AG09309 (cell line): ENCODE measurements at places on chromosomes 5 and 9.

GRCh38 chr5:23208959-23209431 is 298.4 kb upstream of the PRDM9 start:
- DNase-seq = no peak

DNA sequence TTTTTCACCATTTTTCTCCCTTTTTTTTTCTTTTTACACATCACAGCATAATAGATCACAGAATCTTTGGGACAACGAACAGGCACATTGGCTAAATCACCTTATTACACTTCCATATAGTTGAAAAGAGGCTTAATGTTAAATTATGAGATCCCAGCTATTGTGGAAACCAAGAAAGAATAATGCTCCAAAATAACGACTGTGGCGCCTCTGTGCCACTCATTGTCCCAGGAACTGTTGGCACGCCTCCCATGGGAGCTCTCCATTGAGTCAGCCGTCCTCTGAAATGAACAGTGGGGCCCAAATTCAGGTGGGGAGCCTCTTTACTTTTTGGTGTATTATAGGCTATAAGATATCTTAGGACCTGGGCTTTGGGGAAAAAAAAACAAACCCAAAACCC is 82.2 kb upstream of the NFIB start:
- DNase-seq = no peak

DNA sequence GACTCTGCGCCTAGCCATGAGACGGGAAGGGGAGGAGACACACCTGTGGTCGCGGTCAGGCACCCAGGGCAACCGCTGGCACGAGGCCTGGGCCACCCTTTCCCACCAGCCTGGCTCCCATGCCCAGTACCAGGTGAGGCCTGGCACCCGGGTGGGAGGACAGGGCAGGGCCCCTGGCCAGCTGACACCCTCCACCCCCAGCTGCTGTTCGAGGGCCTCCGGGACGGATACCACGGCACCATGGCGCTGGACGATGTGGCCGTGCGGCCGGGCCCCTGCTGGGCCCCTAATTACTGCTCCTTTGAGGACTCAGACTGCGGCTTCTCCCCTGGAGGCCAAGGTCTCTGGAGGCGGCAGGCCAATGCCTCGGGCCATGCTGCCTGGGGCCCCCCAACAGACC is 5.0 kb downstream of the MAMDC4 start:
- no peak for DNase-seq

DNA sequence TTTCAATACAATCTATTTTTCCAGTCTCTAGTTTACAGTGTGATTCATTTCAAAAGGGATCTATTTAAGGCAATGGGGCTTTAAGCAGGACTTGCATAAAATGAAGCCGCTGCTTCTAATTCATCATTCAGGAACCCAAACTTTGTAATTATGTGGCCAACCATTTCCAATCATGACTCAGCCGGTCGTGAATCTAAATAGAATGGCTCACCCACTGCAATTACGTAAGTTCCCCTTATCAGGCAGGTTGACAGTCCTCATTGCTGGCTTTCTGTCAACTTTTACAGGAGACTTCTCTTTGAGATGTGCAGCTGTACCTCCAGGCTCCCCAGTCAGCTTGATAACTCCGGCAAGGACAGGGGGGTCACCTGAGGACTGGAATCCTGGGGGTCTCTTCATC is 152.8 kb upstream of the DAP start:
- peak; percentile 86 for DNase-seq

DNA sequence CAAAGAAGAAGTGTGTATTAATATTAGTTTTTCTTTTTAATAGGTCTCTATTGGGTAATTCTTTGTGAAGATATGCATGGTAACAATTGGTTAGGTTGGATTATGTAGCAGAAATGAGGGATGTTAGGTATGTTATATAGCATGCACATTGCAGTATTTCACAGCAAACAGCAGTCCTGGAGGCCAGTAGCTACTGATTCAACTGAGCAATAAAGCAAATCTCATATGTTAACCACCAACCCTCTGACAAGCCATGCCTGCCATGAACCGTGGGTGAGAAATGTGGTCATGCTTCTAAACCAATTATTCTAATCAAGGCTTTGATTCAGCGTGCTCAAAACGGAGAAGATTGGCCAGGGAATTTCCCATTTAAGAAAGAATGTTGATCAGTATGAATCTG is 313.0 kb upstream of the CDH6 start:
- no peak for DNase-seq

- no peak for DNase-seq
Measured at GRCh38 chr5:9500193-9500592, 45.7 kb downstream of the SEMA5A start.

DNA sequence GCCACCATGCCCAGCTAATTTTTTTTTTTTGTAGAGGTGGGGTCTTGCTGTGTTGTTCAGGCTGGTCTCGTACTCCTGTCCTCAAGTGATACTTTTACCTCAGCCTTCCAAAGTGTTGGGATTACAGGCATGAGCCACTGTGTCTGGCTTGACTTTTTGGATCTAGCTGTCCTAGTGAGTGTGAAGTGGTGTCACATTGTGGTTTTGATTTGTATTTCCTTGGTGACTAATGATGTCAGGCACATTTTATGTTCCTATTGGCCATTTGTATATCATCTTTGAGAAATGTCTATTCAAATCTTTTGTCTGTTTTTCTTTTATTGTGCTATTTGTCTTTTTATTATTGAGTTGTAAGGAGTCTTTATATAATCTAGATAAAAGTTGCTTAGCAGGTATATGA is 53.5 kb upstream of the MCCC2 start:
- no peak for DNase-seq

DNA sequence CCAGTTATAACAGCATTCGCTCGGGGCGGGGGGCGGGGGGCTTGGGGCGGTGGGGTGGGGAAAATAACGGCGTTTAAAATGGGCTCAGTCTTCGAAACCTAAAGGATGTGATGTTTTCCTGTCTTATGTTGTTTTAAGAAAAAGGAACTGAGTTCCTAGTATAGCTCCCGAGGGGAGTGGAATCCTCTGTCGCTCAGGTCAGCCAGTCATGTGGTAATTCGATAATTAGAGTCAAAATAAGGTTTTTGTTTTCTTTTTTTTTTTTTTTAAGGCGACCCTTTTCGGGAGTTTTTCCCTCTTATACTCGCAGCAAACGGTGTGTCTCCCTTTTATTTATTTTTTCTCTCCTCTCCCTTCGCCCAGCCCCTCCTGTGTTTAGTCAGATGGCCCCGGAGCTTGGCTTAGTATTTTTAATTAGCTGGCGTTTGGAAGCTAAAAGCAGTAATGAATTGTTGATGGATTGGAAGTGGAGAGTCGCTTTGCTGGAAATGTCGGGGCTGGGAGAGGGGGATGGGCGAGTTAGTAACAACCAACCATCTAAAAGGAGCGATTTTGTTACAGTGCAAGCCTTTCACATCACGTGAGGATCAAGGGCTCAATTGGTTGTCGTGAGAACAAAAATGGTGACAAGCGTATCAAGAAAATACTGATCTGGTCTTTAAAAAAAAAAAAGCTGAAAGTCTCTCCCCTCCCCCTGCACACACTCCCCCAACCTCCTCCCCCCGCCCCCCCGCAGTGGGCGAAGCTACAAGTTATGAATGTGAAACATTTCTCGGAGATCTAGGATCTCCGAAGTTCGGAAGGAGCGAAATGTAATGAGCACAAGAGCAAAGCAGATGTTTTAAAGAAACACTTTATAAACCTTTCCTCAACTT is 714 bp upstream of the ZNF608 start:
- no peak for DNase-seq

DNA sequence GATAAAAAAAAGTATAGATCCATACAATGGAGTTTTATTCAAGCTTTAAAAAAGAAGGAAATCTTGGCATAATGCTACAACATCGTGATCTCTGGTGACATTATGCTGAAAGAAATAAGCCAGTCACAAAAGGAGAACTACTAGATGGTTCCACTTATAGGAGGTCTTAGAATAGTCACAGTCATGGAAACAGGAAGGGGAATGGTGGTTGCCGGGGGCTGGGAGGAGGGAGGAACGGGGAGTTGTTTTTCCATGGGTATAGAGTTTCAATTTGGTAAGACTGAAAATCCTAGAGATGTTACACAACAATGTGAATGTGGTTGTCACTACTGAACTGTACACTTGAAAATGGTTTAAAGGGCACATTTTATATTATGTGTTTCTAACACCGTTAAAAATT is 94.5 kb downstream of the CFAP90 start:
- DNase-seq = no peak

GRCh38 chr5:111983459-111983858 is 226.5 kb upstream of the NREP start:
- no peak for DNase-seq

- DNase-seq = no peak
Measured at GRCh38 chr9:133670466-133670865, 34.3 kb downstream of the DBH start.

DNA sequence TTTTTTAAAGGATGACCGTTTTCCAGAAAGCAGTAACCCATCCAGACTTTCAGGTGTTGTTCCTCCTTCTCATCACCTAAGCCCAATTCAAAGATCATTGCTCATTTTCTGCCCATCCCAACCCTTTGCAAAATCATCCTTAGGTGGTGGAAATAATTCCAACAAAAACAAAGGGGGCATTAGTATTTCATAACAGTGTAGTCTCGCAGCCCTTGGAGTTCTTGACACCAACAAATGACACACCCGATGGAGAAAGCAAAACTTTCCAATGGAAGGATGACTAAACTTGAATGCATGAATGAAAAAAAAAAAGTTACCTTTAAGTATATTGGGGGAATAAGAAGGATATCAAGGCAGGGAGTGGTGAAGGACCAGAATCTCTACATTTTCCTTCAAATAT is 117.0 kb downstream of the PAPPA start:
- DNase-seq = no peak

GRCh38 chr5:146079695-146080373 is 25.5 kb downstream of the PLAC8L1 start:
- DNase-seq = peak; percentile 13

GRCh38 chr5:82820188-82820587 is 257.0 kb downstream of the TMEM167A start:
- no peak for DNase-seq

DNA sequence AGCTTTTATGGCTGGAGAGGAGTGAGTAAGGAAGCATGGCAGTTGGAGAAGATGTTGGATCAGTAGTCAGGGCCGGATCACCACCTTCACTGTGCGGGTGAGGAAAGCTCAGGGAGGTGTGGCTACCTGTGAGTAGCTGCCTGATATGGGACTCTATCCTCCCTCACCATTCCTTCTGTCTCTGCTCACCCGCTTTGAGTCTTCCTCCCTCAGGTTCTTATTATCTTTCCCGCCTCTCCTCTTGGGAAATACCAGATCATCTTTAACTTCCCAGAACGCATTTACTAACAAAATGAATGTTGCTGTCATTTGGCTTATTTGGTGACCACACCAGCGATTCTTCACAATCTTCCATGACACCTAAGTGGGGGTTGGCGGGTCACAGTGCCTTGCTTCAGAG is 140.7 kb upstream of the GPR151 start:
- DNase-seq = no peak

GRCh38 chr5:60633341-60633740 is 66.6 kb downstream of the DEPDC1B start:
- DNase-seq = peak; percentile 75
